ENCODE measurements at places on chromosomes 13 and 19.

GRCh38 chr13:104318121-104318520, 1251.9 kb upstream of the SLC10A2 start:
- H3K4me1 ChIP-seq = no peaks in the 10 kb centered on the region
- peaks cover 1% of the 10 kb centered on the region for H3K27me3 ChIP-seq
- H3K4me3 ChIP-seq = no peak overlapping the region
- H3K36me3 ChIP-seq = no peaks in the 10 kb centered on the region

DNA sequence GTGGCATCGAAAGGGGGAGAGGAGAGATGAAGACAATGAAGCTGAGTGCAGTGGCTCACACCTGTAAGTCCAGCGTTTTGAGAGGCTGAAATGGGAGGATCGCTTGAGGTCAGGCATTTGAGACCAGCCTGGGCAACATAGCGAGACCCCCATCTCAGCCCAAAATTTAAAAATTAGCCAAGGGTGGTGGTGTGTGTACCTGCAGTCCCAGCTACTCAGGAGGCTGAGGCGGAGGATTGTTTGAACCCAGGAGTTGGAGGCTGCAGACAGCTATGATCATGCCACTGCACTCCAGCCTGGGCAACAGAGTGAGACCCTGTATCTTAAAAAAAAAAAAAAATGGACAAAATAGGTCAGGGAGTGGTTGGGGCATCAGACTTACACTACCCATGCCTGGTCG, 7.6 kb downstream of the RDH8 start:
- H3K36me3 ChIP-seq = no peaks in the 10 kb centered on the region
- H3K27ac ChIP-seq = no peak overlapping the region
- peaks cover 4% of the 10 kb centered on the region for H3K27me3 ChIP-seq
- H3K4me3 ChIP-seq = no peak overlapping the region

DNA sequence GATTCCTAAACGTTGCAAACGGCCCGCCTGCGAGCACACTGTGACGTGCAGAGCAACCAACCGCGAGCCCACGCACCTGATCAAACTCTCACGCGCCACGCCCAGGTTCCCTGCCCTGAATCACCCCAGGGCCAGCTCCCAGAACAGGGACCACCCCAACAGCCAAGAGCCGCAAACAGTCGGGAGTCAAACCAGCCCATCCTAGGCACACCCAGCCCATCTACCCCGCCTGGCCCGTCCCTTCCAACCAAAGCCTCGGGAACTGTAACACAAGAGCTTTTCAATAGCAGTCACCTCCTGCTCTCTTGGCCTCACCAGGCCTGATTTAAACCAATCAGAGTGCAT, 8.9 kb downstream of the PIP5K1C start:
- no peaks in the 10 kb centered on the region for H3K27me3 ChIP-seq
- H3K4me1 ChIP-seq = peaks cover 47% of the 10 kb centered on the region
- H3K27ac ChIP-seq = peak overlapping the region; percentile 70
- H3K4me3 ChIP-seq = no peak overlapping the region
- DNase-seq = no peak

GRCh38 chr19:7830272-7830771, 304 bp downstream of the EVI5L start:
- H3K4me3 ChIP-seq = peak overlapping the region; percentile 67
- peaks cover 3% of the 10 kb centered on the region for H3K27me3 ChIP-seq
- peaks cover 14% of the 10 kb centered on the region for H3K4me1 ChIP-seq

DNA sequence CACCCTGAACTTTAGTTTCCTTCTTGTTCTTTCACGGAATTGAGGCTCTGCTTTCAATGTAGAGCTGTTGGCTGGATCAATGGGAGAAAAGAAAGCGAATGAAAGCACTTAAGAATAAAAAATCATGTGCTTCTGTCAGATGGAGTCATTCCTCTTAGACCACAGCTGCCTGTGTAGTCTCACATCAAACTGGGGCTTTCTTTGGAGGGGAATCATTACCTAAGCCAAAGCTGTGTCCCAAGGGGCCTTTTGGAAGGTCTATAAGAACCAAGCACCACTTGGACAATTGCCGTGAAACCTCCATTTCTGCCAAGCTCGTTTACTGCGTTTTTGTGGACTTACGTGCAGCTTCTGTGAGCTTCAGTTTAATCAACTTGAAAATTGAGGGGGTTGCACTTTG, 44.2 kb upstream of the RNF113B start:
- H3K4me1 ChIP-seq = no peaks in the 10 kb centered on the region
- H3K36me3 ChIP-seq = no peaks in the 10 kb centered on the region
